ENCODE measurements at places on chromosomes 2 and 18.

DNA sequence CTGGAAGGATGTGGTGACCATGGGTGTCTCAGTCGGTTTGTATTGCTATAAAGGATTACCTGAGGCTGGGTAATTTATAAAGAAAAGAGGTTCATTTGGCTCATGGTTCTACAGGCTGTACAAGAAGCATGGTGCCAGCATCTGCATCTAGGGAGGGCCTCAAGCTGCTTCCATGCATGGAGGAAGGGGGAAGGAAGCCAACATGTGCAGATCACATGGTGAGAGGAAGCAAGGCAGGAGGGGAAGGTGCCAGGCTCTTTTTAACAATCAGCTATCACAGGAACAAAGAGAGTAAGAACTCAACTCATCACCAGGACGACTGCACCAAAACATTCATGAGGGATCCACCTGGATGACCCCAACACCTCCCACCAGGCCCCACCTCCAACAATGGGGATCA is 209.4 kb downstream of the CDH20 start:
- no peak for DNase-seq

DNA sequence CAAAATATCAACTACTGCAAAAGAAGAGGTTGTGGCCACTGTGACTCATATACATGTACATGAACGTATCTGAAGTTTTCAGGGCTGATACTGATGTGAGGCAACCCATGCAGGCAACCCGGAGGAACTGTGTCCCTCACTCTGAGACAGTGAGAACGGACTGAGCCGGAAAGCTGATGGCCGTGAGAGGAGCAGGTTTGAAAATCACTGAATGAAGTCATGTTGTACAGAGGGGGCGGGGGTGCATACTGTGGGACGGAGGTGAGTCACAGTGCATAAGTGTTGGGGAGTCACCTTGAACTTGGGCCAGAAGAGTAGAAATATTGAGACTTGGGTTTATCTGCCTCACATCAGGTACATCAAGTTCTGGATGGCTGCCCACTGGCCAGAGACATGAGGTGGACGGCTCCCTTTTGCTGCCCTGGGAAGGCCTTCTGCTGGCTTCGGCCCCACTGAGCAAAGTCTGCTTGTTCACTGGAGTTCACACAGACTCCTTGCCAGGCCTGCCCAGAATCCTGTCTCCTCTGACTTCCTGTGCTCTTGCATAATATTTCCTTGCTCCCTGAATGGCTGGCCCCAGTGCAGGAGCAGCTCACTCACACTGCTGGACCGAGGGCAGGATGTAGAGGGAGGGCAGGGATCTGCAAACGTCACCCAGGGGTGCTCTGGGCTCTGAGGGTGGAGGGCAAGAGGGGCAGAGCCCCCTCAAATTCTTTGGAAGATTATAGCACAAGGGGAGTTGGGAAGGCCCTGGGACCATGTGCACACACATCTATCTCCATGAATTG is 18.1 kb downstream of the EPAS1 start:
- DNase-seq, result no peak

- no peak for DNase-seq
These were observed 179.2 kb downstream of the TTC32 start for GRCh38 chr2:19722531-19722971.

- DNase-seq, result no peak
These were observed 73.1 kb upstream of the POMC start for GRCh38 chr2:25241452-25241851.

- no peak for DNase-seq
These were observed 76.1 kb upstream of the CPO start for GRCh38 chr2:206863196-206863595.

GRCh38 chr2:26270373-26270772 is 25.6 kb downstream of the HADHB start:
- no peak for DNase-seq

DNA sequence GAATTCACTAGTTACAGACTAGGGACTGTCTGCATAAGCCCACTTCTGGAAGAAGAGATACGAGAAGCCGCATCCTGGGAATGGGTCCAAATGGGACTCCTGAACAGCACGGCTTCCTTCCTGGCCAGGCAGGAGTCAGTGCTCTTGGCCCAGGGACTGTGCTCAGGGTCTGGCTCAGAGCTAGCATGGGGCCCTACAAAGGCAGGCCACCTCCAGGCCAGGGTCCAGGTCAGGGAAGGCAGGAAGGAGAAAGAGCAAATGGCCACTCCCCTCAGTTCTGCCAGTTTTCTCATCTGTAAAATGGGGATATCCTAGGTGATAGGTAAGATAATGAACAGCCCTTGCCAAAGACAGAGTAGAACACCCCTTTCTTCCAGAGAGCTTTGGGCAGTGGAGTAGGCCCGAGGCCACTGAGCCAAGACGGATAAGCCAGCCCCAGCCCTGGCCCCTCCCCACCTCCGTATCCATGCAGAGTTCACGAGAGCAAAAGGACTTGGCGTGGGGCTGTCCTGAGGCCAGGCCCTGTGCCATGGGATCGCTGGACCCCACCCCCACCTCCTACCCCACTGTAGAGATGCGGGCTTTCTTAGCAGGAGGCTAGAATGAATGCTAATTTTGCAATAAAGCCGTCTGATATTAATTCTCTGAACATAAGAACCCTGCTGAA is 190.1 kb downstream of the MGAT5 start:
- no peak for DNase-seq

DNA sequence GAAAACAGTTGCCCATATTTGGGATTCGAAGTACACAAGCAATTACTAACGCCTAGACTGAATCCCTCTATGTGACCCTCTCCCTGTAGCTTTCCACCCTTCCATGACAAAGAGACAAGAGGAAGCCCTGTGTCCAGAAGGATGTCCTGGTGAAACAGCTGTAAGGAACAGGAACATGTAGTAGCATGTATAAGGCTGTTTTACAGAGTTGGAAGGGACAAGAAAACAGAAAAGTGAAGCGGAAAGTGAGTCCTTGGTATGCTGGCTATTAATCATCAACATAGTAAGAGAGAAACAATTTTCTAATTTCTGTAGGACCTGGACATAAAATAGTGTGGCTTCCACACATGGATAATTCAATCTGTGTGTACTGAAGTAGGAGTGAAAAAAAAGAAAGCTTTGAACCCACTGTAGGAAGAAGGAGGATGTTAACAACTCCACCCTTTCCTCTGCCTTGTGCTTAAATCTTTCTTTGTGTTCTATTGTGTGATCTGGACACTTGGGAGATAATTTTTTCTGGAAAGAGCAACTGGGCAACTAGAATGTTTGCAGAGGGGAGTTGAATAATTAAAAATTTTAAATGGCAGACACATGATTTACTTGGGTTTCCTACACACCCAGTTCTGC is 162.3 kb upstream of the ZSWIM2 start:
- no peak for DNase-seq

DNA sequence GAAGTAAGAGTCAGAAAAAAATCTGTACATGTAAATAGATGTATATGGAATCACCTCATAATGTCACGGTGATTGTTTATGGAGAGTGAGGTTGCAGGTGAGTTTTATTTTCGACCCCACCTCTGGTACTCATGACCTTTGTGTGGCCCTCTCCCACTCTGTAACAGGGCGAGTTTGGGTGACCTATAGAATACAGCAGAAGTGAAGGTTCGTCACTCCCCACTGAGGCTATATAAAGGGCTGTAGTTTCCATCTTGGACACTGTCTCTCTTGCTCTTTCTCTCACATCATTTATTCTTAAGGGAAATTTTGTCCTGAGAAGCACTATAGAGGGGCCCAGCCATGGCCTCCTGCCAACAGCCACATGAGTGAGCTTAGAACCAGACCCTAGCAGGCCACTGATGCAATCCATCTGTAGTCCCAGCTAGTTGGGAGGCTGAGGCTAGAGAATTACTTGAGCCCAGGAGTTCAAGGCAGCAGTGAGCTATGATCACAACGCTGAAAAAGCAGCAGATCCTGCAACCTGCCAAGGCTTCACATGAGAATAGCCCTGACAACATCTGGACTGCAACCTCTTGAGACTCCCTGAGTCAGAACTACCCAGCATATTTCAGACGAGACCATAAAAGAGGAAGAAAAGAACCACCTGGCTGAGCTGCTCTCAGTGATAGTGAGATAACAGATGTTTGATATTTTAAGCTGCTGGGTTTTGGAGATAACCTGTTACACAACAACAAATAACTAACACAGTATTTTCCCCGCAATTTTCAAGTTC is 74.3 kb upstream of the SLC1A4 start:
- no peak for DNase-seq

- no peak for DNase-seq
These were observed 27.4 kb upstream of the FZD7 start for GRCh38 chr2:202006301-202006700.

- no peak for DNase-seq
These were observed 18.6 kb upstream of the VPS4B start for GRCh38 chr18:63440881-63441280.

- no peak for DNase-seq
These were observed 9.2 kb downstream of the HS6ST1 start for GRCh38 chr2:128309280-128310093.

DNA sequence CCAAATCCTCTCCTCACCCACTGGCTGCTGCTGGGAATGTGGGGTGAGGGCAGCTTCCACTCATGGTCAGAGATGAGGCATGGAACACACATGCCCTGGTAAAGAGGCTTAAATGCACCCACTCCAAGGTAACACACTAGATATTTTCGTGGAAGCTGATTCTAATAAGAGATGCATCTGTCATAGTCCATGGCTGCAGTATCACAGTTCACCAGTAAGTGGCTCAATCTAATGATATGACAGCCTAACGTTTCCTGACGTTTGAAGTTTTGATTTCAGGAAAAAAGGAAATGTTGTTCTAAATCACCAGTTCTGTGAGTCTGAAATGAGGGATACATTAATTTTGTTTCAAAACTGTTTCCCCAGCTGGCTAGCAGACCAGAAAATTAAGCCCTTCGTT is 38.2 kb downstream of the LCT start:
- DNase-seq, result no peak

DNA sequence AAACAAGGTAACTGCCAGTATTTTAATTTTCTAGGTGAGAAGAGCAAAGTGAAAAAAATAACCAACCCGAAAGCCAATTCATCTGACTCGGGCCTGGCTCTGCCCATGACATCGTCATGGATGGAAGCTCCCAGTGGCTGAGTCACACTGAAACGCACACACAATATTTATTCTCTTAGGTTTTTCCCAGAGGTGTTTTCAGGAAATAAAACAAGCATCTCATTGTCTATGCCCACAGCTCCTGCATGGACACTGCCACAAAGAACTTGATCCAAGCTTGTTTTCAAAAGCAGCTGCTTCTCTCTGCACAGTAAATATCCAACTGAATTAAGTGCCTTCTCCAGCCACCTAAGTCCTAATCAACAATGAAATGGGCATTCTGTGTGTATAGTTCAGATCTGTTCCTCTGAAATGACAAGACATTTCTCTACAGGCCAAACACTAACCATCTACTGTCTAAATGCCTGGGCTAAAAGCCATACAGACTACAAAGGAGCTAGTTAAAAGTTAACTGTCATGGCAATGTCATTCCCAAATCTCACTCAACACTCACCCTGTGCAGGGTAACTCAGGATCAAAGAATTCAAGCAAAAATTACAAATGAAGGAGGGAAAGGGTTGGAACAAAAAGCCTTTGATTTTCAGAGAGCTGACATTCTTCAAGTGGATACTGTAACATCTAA is 62.9 kb downstream of the RPL31 start:
- DNase-seq, result no peak

- no peak for DNase-seq
These were observed 1941.2 kb upstream of the CELF4 start for GRCh38 chr18:39506581-39507330.

- no peak for DNase-seq
These were observed 888 bp downstream of the FASTKD2 start for GRCh38 chr2:206766057-206766930.

GRCh38 chr2:157418239-157418641 is 25.6 kb downstream of the CYTIP start:
- DNase-seq, result no peak

DNA sequence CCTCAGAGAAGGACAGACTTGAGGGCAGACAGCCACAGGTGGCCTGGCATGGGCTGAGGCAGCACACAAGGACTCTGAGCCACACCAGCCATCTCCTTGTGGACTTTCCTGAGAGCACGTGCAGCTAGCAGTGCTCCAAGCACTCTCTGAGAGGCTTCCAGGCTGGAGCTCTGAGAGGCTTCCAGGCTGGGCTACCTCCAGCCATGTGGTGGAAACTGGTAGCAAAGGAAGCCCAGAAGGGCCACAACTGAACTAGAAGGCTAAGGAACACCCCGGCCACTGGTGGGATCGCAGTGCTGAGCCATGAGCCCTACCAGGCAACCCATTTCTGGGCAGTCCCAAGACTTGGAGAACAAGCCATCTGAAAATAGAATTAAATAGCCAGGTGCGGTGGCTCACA is 39.5 kb downstream of the BCL11A start:
- no peak for DNase-seq

DNA sequence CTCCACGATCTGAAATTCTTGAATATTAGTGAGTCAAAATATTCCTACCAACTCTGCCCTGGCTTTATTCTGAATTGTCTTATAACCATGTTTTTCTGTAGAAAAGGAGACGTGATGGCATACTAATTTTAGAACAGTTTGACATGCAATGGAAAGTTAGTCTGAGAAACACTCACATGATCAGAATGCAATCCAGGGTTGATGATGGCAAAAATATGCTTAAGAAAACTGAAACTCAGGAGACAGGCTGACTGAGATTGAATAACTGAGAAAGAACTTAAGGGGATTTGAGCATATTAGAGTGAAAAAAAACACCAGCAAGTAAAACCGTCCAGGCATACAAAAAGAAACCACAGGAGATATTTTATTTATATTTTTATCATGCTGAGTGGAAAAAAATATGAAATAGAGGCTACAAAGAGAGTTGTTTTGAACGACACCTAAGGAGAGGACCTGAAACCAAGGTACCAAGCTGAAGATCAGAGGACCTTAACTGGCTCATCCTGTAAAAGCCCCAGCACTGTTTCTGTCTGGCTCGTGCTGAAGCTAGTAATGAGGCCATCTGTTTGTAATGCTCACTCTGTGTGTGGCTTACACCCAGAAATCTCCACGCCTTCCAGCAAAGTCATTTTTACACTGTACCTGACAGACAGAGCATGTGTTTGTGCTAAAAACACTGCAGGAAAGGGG is 437.2 kb upstream of the PKDCC start:
- DNase-seq, result no peak

DNA sequence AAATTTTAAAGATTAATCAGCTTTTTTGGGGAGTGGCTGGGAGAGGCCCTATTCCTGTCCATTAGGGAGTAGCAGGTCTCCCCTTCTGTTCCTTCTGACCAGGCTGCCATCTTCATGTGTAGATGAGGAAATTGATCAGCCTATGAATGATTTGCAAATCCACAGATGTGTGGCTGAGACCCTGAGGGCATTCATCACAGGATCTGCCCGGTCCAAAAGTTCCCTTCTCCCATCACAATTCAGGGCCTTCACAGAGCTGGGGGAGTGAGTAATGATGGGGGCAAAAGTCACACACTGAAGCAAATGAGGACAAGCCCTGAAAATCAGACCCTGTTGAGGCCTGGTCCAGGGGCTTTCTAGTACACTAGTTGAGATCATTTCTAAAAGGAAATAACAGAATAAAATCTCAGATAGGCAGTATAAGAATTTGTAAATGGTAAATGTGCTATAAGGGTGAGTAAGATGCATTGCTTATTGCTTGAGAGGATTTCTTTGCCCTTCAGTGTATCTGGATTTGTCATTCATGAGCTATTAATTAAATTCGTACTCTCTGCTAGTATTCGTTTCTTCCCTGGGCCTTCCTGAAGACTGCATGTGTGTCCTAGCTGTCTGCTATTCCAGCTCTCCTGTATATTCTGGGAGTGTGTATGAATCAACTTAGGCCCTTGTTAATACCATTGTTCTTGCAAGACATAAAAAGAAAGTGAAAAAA is 53.2 kb downstream of the SETBP1 start:
- DNase-seq, result no peak
